Head of caudate nucleus (tissue), 42 donors: ENCODE measurements at places on chromosomes 2 and 18.

DNA sequence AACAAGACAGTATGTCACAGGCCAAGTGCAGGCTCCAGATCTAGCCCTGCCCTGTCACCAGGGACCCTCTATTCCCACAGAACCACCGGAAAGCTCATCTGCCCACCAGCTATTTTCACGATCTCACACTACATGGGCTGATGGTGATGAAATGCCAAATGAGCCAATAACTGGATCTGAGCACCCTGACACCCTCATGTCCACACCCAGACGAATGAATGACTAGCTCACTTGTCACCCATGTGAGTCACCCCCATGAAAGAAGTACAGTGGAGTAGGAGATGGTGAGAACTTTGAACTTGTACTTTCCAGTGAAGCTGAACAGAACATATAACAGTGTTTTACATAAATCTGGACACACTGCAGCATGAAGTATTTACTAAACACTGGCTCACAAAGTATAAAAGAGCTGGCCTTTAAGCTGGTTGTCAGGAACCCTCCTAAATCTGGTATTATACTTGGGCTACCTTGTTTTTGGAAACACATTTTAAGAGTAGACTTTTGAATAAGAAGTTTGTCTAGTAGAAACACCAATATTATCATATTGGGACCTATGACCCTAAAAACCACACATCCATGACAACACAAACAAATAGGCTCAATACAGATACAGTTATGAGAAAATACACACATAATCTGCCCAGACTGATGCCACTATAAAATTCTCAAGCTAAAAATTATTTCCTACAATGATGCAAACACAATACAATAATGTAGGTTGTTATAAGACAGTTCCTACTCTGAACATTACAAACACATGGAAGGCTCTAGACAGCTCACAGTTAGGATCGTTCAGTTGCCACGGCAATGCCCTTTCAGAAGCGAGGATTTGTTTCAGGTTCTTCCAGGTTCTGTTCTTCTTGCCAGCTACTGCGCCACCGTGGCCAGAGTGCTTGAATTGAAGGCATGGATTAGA lies 19.0 kb downstream of the INO80C start:
- peak; percentile 57 for DNase-seq

- DNase-seq: no peak
Measured at GRCh38 chr2:207825978-207826377, 56.3 kb upstream of the FZD5 start.

- DNase-seq: no peak
Measured at GRCh38 chr18:54777118-54777791, 51.0 kb upstream of the RAB27B start.

DNA sequence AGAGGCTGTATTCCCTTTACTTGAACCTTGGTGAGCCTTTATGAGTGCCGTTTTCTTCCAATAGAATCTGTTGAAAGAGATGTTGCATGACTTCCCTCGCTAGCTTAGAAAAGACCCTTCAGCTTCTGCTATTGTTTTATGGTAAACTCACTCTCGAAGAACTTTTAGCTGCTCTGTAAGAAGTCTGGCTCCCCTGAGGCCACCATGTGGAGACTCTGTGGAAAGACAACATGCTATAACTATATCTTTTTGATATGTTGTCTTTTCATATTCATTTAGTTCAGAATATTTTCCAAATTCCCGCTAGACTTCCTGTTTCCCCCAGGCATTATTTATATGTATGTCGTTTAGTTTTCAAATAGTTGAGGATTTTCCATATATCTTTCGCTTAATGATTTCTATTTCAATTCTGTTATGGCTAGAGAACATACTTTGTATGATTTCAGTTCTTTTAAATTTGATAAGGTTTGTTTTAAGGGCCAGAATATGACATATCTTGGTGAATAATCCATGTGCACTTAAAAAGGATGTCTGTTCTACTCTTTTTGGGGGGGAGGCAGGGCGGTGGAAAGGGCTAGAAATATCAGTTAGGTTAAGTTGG lies 64.1 kb downstream of the PTPN4 start:
- DNase-seq: peak; percentile 52

DNA sequence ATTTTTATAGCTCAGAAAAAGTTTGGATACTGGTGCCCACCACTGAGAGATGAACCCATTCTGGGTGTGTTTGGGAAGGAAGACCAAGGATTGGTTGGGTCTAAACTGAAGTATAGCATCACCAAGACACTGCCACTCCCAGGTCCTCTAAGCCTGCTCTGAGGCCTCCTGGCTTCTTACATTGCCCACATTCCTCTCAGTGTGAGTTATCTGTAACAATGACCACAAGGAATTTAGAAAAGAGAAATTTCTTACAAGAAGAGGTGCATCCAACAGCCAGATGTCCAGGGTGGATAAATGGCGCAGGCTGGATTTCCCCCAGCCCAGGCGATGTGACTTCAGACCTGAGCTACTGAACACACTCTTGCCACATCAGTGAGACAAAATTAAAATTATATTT lies 1.6 kb upstream of the GPR45 start:
- no peak for DNase-seq

GRCh38 chr18:22318745-22319407 lies 98.8 kb downstream of the CTAGE1 start:
- no peak for DNase-seq

DNA sequence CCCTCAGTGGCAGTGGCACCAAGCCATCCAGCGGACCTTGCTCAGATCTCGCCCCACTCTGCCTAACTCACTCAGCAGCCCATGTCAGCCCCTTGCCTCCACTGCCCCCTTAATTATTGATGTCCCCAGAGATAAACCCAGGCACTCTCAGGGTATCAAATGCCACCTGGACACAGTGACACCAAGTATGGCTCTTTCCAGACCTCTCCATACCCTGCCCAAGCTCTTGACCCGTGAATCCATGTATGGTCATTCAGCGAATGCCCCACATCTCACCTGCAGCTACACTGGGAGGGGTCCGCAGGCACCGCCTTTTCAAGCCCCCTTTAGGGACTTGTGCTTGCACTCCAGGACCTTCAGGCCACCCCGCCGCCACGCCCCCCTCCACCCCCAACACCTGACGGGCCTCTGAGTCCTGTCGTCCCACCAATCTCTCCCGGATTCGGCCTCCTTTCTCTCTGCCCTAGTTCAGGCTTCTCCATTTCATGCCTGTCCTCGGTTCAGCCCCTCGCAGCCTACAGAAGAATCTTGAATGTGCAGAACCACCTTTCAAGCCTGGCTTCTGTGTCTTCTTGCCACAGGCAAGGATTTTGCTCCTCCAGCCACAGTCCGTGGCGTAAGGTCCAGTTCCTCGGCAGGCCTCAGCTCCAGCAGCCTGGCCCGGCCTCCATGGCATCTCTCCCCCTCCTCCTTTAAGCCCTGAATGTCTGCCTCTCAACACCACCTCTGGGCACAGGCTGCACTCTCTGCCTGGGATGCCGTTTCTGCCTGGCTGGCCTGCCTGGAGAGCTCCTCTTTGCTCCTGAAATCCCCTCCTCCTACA lies 54.1 kb upstream of the ODC1 start:
- no peak for DNase-seq

DNA sequence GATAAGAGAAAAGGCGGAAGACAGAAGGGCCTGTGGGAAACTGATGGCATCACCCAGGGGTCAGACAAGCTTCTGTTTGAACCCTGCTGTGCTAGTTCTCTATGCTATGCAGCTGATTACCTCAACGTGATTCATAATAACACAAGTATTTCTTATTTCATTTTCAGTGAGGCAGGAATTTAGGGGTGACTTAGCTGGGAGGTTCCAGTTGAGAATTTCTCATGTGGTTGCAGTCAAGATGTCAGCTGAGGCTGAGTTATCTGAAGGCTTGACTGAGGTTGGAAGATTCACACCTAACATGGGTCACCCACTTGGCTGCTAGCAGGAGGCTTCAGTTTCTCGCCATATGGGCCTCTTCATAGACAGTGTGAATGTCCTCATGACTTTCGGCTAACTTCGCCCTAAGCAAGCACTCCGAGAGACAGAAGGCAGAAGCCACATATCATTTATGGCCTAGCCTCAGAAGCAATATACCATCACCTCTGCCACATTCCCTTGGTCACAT lies 34.0 kb upstream of the TMEM131 start:
- DNase-seq: no peak

DNA sequence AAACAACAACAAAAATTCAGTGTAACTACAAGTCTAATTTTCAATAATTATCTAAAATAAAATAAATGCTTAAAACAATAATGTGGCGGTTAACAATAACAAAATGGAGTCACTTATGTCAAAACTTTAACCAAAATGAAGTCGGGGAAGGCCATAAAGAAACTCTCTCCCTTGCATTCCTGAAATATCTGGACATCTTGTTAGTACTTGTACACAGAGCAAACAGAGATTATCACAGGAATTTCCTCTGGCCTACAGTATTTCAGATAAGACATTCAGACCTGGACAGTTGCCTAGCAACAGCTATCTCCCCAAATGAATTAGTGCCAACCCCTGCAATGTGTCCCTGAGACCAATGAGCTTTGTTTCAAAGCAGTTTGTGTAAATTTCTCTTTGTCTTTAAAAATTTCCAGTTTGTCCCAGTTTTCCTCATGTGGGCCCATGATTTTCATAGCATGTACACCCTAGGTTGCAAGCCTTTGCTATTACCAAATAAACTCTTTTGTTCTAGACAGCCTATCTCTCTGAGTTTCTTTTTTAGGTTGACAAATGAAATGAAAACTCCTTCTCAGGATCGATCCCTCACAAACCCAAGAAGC lies 68.6 kb downstream of the EXOC6B start:
- no peak for DNase-seq

DNA sequence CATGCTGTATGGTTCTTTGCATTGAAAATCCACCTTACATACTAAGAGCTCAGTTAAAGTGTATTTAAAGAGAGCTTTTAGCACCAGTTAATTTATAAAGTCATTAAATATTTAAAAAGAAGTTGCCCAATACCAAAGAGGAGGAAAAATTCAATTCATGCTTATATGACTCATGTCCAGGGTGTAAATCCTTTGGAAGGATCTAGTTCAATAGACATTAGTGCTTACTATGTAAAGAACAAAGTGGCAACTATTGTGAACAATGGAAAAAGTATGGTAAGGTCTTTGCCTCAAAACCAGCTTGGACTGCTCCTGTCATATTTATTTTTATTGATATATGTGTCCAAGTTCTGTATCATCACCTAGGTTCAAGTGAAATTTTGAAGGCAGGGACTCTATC lies 90.5 kb downstream of the SCN9A start:
- no peak for DNase-seq

DNA sequence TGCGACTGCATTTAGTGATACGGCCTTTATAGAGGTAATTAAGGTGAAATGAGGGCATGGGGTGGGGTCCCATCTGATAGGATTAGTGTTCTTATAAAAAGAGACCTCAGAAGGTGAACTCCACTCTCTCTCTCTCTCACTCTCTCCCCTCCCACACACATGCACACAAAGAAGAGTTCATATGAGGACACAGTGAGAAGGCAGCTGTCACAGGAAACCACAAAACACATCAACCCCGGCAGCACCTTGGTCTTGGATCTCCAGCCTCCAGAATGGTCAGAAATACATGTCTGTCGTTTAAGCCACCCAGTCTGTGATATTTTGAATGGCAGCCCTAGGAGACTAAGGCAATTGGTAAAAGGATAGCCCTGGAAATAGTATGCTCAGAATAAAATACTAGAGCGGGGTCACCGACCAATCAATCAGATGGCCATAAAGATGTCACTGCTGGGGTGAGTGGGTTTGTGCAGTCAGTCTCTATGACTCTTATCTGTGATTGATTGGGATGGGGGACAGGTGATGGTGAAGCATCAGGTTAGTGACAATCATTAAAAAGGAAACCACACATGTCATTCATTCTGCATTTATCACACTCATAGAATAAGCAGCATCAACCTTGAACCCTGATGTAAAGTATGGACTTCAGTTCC lies 118.9 kb upstream of the POU3F3 start:
- no peak for DNase-seq

- no peak for DNase-seq
Measured at GRCh38 chr18:7954238-7954637, 387.1 kb downstream of the PTPRM start.
